ENCODE measurements at places on chromosomes 11 and 22. TPM values are rescaled to one million over a fixed set of nuclear protein-coding genes. Genes with fewer than 3 reads are reported as not detected.

GRCh38 chr22:22811016-22812009, 76.3 kb upstream of the IGLL5 start:
- no peak overlapping the region for H3K27ac ChIP-seq
- H3K4me1 ChIP-seq = peaks cover 62% of the 10 kb centered on the region
- H3K4me3 ChIP-seq = no peak overlapping the region
- no peaks in the 10 kb centered on the region for H3K36me3 ChIP-seq

GRCh38 chr11:36056160-36056751, 112.4 kb downstream of the LDLRAD3 start:
- no peak overlapping the region for H3K4me3 ChIP-seq
- no peak overlapping the region for H3K27ac ChIP-seq
- no peak for DNase-seq
- H3K4me1 ChIP-seq = no peaks in the 10 kb centered on the region

- no peaks in the 10 kb centered on the region for H3K27me3 ChIP-seq
- H3K4me3 ChIP-seq = peak overlapping the region; percentile 81
- H3K27ac ChIP-seq = no peak overlapping the region
- H3K4me1 ChIP-seq = peaks cover 32% of the 10 kb centered on the region
- peaks cover 13% of the 10 kb centered on the region for H3K36me3 ChIP-seq
- no peak for DNase-seq
Observed at GRCh38 chr11:117180020-117180419, 1.5 kb downstream of the SIDT2 start.

- H3K4me1 ChIP-seq = no peaks in the 10 kb centered on the region
- no peak overlapping the region for H3K4me3 ChIP-seq
- H3K27me3 ChIP-seq = no peaks in the 10 kb centered on the region
- H3K36me3 ChIP-seq = no peaks in the 10 kb centered on the region
- H3K27ac ChIP-seq = no peak overlapping the region
- DNase-seq = no peak
Observed at GRCh38 chr22:42688241-42689211, 32.1 kb downstream of the A4GALT start.

DNA sequence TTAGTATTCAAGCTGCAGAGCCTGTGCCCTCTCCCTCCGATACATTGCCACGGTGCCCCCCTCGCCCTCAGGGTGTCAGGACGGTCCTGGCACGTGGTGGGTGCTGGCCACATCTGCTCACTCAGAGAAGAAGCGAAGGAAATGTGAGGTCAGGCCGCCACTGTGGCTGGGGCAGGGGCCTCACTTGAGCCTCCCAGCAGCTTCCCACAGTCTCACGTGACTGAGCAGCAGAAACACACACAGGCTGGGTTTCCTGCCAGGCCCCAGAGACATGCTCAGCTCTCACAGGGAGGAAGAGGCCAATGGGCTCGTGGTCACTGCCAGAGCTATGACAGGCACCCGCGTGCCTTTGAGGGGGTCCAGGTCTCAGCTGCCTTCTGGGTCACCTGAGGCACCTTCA, 37.9 kb upstream of the PRR5 start:
- H3K27me3 ChIP-seq = no peaks in the 10 kb centered on the region
- peaks cover 57% of the 10 kb centered on the region for H3K4me1 ChIP-seq
- DNase-seq = peak; percentile 85
- no peak overlapping the region for H3K27ac ChIP-seq
- H3K4me3 ChIP-seq = no peak overlapping the region
- H3K36me3 ChIP-seq = no peaks in the 10 kb centered on the region

- H3K27me3 ChIP-seq = peaks cover 12% of the 10 kb centered on the region
- DNase-seq = no peak
- H3K4me1 ChIP-seq = peaks cover 24% of the 10 kb centered on the region
Observed at GRCh38 chr22:38841211-38841610, 2.6 kb downstream of the NPTXR start.

GRCh38 chr11:78313181-78313795, 104.3 kb downstream of the GAB2 start:
- H3K36me3 ChIP-seq = no peaks in the 10 kb centered on the region
- H3K4me3 ChIP-seq = no peak overlapping the region
- no peak overlapping the region for H3K27ac ChIP-seq

- H3K27me3 ChIP-seq = no peaks in the 10 kb centered on the region
- no peak overlapping the region for H3K4me3 ChIP-seq
- peaks cover 16% of the 10 kb centered on the region for H3K4me1 ChIP-seq
- H3K27ac ChIP-seq = no peak overlapping the region
- no peaks in the 10 kb centered on the region for H3K36me3 ChIP-seq
- DNase-seq = no peak
Observed at GRCh38 chr22:46004105-46004866, 27.3 kb upstream of the WNT7B start.

- peaks cover 35% of the 10 kb centered on the region for H3K36me3 ChIP-seq
- H3K27me3 ChIP-seq = no peaks in the 10 kb centered on the region
- DNase-seq = no peak
- H3K4me1 ChIP-seq = no peaks in the 10 kb centered on the region
- H3K27ac ChIP-seq = no peak overlapping the region
Observed at GRCh38 chr22:19036523-19037273, 85.5 kb downstream of the DGCR2 start.

GRCh38 chr11:4025248-4025966, 69.2 kb upstream of the RRM1 start:
- DNase-seq = no peak

NAP1L4 gene
- 285 TPM for total RNA-seq

MYRF gene
- total RNA-seq = 0.49 TPM

PDGFD gene
- total RNA-seq = not detected

PHF21B gene
- not detected for total RNA-seq

OSBP2 gene
- 1.2 TPM for total RNA-seq

MRGPRX3 gene
- total RNA-seq = not detected

PIH1D2 gene
- total RNA-seq = not detected
